ENCODE measurements at places on chromosomes 7 and 10.

GRCh38 chr10:97651773-97652172 lies 11.3 kb downstream of the PI4K2A start:
- no peak for DNase-seq

- DNase-seq, result no peak
Measured at GRCh38 chr10:11789306-11789705, 33.9 kb upstream of the PROSER2 start.

GRCh38 chr7:65308300-65308678 lies 65.4 kb upstream of the ZNF92 start:
- DNase-seq, result no peak

DNA sequence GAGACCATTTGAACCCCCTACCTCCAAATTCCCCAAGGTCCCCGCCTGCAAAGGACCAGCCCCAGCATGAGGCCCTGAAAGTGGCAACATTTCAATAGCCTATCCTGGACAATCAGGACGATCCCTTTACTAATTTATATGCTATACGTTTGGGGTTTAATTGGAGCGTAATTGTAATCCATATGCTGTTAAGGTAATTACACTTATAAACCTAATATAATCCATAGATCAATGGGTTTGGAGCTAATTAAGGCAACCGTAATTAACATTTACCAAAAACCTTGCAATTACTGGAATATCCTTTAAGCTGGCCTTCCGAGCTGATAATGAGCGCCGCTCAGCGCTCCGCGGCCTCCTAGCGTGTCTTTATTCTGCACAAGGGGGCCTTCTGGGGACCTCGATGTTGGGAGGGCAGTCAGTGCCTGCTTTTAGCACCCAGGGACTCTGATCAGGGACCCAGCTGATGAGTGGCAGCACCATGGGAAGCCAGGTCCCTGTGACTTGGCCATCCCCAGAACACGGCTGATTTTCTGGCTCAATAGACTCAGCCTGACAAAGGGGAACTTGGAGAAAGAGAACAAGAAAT lies 91.2 kb downstream of the LHPP start:
- no peak for DNase-seq

GRCh38 chr7:16657656-16658279 lies 11.8 kb downstream of the BZW2 start:
- peak; percentile 28 for DNase-seq

GRCh38 chr7:12244129-12244528 lies 33.0 kb downstream of the TMEM106B start:
- peak; percentile 63 for DNase-seq

DNA sequence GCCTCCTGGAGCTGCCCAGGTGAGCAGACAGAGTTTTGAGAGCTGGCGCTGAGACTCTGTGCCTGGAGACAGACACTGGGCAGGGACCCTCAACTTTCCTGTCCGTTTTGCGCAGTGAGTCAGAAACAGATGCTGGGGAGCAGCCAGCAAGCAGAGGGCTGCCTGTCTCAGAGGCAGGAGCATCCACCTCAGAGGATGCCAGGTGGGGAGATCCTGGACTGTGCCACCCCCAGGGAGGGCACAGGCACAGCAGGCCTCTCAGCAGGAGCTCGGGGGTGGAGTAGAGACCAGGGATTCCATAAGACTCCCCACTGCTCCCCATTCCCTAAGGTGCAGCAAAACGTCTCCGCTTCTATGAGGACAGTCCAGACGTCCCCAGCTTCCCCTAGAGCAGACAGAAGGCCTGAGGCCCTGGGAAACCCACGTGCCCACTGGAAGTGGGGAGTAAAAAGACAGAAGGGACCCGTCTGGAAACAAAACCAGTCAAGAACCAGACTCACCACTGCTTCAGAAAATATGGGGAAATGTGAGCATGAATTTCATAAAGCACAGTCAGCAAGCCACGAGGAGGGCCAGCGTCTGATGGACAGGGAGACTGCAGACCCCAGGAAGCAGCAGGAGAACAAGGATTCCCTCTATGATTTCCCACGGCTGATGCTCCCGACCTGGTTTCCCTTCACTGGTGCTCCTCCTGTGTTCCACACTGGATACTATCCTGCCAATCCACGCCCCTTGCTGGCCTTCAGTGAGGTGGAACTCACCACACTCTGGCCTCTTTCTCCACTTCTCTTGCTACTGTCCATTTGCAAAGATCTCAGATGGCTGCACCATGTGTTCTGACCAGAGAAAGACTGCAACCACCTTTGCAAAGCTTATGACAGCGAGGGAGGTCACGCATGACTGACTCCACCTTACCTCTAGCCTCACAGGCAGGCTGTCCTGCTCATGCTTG lies 151.3 kb upstream of the FAM20C start:
- no peak for DNase-seq

DNA sequence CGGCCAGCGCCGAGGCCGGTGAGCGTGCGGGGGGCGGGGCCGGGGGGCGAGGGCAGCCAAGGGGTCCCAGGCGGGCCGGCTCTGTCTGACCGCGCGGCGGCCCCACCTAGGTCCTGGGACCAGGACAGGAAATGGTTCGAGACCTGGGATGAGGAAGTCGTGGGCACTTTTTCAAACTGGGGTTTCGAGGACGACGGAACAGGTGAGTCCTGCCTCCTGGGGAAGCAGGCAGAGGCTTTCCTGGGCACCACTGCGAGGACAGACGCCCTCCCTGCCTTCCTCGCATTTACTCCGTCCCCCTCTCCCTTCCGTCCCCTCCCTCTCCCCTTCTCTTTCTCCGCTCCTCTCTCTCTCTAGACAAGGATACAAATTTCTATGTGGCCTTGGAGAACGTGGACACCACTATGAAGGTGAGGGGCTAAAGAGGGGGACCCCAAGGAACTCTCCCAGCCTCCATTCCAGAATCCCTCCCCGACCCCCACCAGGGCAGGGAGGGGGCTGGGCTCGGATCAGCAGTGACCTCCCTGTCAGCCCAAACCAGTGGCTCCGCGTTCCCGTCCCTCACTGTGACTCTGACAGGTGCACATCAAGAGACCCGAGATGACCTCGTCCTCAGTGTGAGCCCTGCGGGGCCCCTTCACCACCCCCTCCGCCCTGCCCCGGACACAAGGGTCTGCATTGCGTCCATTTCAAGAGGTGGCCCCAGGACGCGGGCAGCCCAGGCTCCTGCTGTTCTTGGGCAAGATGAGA lies 2.6 kb upstream of the MUC12 start:
- DNase-seq, result no peak

DNA sequence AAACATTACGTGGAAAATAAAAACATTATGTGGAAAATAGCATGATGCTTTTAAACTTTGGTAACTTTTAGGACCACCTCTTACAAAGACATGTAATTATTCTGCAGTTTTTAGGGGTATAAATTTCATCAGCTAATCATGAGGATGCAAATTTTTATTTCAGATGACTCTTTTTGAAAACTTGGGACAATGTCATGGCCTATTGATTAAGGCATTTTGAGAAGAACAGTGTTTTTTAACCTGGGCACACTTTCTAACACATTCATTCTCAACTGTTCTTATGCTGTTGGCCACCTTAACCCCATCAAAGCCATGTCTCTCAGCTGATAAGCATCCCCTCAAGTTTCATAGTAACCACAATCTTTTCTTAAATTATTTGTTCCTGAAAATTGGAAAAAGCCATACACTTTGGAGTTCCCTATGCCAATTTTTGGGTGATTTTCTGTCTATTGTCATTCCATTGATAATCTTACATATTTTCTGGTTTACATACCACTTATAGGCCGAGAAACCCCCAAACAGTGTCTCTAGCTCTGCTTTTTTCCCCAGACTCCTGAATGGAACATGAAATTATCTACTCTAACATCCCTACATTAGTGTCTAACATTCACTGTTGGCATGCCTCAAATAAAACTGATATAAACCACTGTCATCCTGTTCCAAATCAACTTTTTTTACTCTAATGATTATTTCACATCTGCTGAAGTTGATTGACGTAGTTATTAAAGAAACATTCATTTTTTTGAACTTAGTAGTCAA lies 14.6 kb downstream of the AKR1C3 start:
- DNase-seq, result no peak

- DNase-seq, result no peak
Measured at GRCh38 chr7:25282194-25282593, 53.9 kb upstream of the NPVF start.

GRCh38 chr10:104773105-104773504 lies 132.0 kb downstream of the SORCS3 start:
- DNase-seq, result no peak

DNA sequence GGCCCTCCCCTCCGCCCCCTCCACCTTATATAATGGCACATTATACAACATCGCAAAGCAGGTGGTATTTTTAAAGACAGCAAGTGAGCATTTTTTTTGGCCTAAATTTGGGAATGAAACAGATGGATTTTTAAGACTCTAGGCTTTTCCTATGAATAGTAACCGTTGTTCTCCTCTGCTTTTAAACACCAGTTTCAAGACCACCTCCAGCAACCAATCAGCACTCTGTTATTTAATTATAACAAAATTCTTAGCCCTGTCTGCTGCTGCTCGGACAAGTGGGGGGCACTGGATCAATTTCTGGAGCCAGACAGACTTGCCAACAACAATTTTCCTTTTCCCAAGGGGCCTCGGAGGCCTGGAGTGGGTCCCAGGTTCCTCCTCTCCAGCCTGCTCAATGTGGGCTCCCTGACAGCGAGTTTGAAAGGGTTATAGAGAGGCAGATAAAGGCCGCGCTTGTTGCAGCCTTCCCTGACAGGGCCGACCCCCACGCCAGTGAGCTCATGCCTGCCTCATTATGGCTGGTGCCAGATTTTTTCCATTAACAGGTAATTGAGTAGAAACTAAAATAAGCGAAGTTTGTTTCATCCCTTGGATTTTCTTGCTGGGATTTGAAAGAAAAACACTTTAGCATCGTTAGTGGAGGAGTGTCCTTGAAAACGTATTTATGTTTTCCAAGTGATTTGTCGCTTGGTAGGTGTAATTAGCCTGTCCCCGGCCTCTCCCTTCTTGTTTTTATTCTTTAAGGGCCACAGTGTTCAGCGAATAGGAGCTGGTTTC lies 227.3 kb downstream of the TCF7L2 start:
- peak; percentile 86 for DNase-seq

DNA sequence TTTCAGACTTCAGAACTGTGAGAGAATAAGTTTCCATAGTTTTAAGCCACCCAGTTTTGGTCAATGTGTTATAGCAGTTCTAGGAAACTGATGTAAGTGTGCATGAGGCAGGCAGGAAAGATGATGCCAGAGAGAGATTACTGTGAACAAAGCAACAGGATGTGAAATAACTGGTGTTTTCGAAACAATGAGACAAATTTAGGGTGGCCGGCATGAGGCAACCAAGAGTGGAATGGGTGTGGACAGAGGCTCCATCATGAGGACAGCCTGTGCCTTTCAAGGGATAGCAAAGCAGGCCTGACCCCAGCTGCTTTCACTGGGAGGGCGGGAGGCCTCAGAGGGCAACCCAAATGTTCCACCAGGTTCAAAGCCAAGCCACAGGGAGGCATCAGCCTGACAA lies 67.3 kb upstream of the UCN3 start:
- no peak for DNase-seq

DNA sequence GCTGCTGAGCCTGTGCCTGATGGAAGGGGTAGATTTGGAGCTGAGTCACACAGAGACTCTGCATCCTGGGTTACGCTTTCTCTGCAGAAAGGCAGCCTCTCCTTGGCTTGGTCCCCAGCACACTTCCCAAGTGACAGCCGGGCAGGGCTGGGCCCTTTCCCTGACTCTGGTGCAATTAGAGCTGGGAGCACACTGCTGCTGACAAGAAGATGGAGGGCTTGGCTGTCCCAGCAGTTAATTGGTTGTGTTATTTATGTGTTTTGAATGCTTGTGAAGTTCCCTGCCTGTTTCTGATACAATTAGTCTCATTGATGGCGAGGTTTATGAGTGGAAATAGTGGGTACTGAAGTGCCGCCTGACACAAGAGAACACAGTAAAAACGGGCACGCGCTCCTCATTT lies 123.6 kb downstream of the TCERG1L start:
- no peak for DNase-seq

DNA sequence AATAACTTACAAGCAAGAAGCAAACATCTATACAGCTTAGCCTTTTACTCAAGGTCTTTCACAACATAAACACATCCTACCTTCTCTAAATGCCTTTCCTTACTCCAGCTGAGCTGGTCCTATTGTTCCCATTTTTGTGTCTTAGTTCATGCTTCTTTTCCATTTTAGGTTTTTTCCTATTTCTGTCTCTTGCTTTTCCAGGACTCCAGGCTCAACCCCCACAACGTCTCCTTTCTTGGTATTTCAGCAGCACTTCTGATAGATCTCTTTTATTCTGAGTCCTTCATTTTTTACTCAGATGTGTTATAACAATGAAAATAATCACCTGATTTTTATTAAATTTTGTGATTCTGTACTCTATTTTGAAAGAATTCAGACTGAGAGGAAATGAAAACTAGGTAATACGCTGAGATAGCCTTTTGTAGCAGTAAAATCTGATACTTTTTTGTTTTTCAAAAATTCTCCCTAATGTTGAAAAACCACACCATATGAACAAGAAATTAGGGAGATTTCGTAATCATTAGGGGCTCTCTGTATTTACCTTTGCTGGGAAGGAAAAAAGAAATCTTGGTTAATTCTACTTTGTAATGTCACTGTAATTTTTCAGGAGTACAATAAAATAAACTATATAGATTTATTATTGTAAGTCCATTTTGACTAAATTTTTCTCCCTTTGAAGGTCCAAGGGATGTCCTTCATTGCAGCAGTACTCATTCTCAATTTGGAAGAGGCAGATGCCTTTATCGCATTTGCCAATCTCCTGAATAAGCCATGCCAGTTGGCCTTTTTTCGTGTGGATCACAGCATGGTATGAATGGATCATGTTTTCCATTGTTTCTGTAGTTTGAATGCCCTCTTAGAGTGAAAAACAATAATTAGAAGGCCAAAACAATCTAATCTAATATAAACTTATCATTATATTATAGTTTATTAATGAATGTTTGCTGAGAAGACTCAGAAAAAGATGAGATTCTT lies 24.0 kb upstream of the HELLS start:
- no peak for DNase-seq

DNA sequence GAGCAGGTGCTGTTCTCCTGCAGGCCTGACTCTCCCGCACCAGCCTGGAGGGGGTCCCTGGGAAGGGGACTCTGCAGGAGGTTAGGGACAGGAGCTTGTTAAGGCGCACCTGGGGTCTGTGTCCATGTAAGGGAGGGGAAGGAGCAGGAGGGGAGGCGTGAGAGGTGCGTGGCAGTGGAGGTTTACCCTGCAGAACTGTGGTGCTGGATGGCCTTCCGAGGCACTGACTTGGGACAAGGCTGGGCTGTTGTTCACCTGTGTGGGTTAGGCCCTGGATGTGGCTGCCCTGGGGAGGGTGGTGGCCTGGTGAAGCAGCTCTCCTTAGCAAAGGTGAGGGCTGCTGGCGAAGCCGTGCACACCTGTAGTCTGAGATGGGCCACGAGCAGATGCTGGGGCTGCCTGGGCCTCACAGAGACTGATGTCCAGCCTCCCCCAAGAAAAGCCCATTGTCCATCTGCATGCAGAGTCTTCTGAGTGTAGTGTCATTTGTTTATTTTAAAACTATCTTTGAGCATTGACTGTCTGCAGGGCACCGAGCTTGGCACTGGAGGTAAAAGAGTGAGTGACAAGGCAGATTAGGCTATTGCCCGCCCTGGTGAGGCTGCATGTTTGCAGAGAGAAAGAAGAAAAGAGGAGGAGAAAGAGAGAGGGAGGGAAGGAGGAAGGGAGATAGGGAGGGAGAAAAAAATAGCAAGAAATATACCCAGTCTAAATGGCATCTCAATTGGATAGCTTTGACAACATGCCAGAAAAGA lies 225.3 kb downstream of the GLRX3 start:
- no peak for DNase-seq
